ENCODE measurements at places on chromosomes 4 and X. TPM values are rescaled to one million over a fixed set of nuclear protein-coding genes. Genes with fewer than 3 reads are reported as not detected.
A peak's percentile ranks its signal among the peaks of the same experiment; 100 is the strongest.

The WNK3 gene
- 0.15 TPM for total RNA-seq

The CTAG2 gene
- total RNA-seq, result not detected

The ATOH1 gene
- total RNA-seq, result not detected

The STBD1 gene
- total RNA-seq, result 0.77 TPM

The DYNLT3 gene
- 13.1 TPM for total RNA-seq

The KIF4A gene
- 40.5 TPM for total RNA-seq

The BMP15 gene
- not detected for total RNA-seq

The HSFX4 gene
- not detected for total RNA-seq

The SCD5 gene
- 2.0 TPM for total RNA-seq

The PDCL2 gene
- total RNA-seq, result not detected

The GPR82 gene
- total RNA-seq, result not detected

The ITGB1BP2 gene
- total RNA-seq, result 4.4 TPM

DNA sequence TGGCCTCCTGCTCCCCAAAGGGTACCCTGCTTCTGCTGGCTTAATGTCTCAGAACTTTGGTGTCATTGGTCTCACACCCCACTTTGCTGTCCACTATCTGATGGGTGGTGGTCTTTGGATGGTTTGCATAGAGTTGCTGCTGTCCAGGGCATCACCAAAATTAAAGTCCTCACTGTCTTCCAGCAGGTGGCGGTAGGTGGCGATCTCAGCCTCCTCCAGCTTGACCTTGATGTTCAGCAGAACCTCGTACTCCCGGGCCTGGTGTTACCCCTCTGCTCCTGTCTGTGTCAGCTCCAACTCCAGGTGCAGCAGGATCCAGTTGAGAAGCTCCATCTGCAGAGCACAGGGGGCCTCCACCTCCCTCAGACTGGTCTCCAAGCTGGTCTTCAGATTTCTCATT, 1169.5 kb upstream of the PABPC4L start:
- no peaks in the 10 kb centered on the region for H3K36me3 ChIP-seq
- no peak for DNase-seq
- H3K4me1 ChIP-seq, result no peaks in the 10 kb centered on the region
- no peaks in the 10 kb centered on the region for H3K27me3 ChIP-seq
- H3K4me3 ChIP-seq, result no peak overlapping the region

- H3K4me1 ChIP-seq, result peaks cover 3% of the 10 kb centered on the region
- no peak overlapping the region for H3K27ac ChIP-seq
- DNase-seq, result no peak
- no peaks in the 10 kb centered on the region for H3K36me3 ChIP-seq
- no peak overlapping the region for H3K4me3 ChIP-seq
Measured at GRCh38 chrX:111164728-111165127, 68.7 kb downstream of the PAK3 start.

- DNase-seq, result no peak
- H3K27me3 ChIP-seq, result peaks cover 13% of the 10 kb centered on the region
- no peak overlapping the region for H3K27ac ChIP-seq
- H3K4me3 ChIP-seq, result peak overlapping the region; percentile 41
Measured at GRCh38 chrX:39819921-39820849, 277.6 kb downstream of the BCOR start.

DNA sequence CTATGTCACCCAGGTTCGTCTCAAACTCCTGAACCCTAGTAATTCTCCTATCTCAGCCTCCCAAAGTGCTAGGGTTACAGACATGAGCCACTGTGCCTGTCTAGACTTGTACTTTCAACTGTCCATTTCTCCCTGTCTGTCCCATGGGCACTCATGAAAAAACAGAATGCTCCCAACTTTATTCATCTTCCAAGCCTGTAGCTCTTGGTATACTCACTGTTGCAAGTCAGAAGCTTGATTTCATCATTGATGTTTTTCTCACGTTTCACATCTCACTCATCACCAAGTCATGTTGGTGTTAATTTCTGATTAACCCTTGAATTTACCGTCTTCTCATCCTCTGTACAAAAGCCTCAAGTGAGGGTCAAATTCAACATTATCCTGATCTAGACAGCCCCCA, 7.3 kb upstream of the SRP72 start:
- DNase-seq, result no peak
- H3K27me3 ChIP-seq, result no peaks in the 10 kb centered on the region
- H3K4me1 ChIP-seq, result peaks cover 18% of the 10 kb centered on the region
- H3K4me3 ChIP-seq, result no peak overlapping the region
- peak overlapping the region; percentile 44 for H3K27ac ChIP-seq

- no peak overlapping the region for H3K27ac ChIP-seq
- no peak for DNase-seq
- H3K36me3 ChIP-seq, result no peaks in the 10 kb centered on the region
- no peak overlapping the region for H3K4me3 ChIP-seq
- H3K27me3 ChIP-seq, result no peaks in the 10 kb centered on the region
Measured at GRCh38 chrX:121254336-121254735, 206.9 kb downstream of the GLUD2 start.

DNA sequence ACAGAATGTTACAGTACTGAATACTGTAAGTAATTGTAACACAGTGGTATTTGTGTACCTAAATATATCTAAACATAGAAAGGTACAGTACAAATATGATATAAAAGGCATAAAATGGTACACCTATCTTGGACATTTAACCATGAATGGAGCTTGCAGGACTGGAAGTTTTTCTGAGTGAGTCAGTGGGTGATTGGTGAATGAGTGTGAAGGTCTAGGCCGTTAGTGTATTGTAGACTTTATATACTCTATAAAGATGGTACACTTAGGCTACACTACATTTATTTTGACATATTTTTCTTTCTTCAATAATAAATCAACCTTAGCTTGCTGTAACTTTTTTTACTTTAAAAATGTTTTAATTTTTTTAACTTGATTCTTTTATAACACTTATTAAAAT, 422.5 kb upstream of the FSTL5 start:
- H3K4me1 ChIP-seq, result no peaks in the 10 kb centered on the region
- no peak overlapping the region for H3K27ac ChIP-seq
- no peak for DNase-seq
- H3K4me3 ChIP-seq, result no peak overlapping the region

DNA sequence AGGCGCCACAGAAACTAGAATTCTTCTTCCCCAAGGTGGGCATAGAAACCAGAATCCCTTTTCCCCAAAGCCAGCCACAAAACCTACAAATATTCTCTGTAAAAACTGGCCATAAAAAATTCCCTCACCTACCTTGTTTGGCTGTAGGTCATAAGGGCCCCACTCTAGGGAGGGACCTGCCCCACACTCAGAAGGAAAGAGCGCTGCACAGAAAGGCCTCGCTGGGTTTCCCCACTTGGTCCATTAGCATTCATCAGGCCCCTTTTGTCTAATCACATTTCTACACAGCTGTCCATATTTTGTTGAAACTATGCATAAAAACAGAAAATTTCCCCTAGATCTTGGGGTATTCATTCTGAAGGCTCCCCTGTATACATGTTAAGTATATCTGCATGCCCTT, 54.1 kb downstream of the PHKA2 start:
- no peak overlapping the region for H3K27ac ChIP-seq
- no peaks in the 10 kb centered on the region for H3K4me1 ChIP-seq
- no peaks in the 10 kb centered on the region for H3K36me3 ChIP-seq

DNA sequence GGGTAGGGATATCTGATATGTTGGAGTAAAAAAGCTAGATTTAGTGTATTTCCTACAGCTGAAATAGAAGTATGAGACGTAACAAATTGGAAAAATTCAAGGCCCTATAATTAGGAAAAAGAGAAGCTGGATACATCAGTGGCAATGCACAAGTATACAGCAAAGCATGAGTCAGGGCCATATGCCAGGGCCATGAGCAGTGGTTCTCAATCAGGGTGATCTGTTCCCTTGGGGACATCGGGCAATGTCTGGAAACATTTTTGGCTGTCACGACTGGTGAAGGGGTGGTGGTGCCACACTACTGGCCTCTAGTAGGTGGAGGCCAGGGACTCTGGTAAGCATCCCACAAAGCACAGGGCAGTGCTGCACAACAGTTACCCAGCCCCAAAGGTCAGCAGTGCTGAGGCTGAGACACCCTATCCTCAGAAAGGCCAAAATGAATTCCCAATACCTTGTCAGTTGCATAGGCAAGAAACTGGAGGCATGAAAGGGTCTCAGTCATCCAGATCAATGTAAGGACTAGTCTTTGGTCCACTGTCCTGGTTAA, 36.8 kb upstream of the NAP1L5 start:
- H3K36me3 ChIP-seq, result peaks cover 28% of the 10 kb centered on the region
- no peak for DNase-seq
- no peak overlapping the region for H3K4me3 ChIP-seq
- H3K4me1 ChIP-seq, result peaks cover 15% of the 10 kb centered on the region

DNA sequence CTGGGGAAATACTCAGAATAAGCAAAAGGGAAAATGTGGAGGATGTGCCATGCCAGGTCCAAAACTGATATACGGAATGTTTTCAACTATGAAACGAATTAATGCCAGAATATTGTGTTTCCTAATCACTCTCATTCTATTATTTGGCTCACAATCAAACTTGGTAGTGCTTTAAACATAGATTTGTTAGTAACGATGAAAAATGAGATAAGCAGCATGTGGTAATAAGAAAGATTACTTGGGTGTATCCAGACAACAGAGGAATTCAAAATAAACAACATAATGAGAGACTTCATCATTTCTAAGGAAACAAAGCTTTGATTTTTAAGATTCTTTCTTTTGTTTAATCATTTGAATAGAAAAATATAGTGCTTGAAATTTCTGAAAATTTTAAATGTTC, 237.3 kb downstream of the TACR3 start:
- DNase-seq, result no peak
- H3K27ac ChIP-seq, result no peak overlapping the region
- no peaks in the 10 kb centered on the region for H3K27me3 ChIP-seq

DNA sequence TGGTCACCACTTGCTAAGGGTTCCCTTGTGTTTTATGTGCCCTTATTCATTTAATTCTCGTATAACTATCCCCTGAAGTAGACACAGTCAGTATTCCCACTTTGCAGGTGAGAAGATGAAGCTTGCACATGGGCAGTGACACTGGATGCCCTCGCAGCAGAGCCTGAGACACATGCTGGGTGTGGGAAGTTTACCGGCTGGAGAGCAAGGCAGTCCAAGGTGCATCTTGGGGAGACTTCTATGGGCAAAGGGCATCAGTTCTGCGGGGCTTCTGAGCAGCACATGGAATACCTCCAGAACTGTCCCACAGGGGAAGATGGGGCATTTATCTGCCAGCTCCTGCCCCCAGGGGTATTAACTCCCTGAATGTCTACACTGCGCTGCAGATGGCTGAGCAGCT, 92.2 kb downstream of the SLC2A9 start:
- H3K4me3 ChIP-seq, result no peak overlapping the region
- no peaks in the 10 kb centered on the region for H3K36me3 ChIP-seq
- H3K4me1 ChIP-seq, result no peaks in the 10 kb centered on the region
- DNase-seq, result no peak

DNA sequence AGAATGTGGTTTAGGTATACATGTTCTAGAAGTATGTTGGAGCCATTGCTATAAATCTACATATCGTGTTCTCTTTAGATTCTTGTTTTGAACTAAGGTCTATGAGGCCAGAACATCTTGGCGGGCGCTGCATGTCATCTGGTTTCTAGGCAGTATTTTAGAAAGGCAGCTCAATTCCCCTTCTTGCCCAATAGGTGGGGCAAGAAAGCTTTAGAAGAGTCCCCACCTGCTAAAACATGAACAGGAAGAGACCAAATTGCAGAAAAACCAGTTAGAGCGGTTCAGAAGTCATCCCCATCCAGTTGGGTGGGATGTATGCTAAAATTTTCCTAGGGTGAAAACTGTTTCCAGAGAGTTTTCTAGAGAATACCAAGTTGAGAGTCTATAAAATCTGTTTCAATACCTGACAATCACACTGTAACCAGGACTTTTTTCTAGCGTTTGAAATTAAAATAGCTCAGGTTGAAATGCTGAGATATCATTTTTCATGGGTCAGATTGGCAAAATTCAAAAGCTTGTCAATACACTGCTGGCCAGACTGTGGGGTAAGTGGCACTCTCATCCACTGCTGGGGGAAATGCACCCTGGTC, 17.5 kb upstream of the SH3KBP1 start:
- no peaks in the 10 kb centered on the region for H3K27me3 ChIP-seq
- H3K36me3 ChIP-seq, result no peaks in the 10 kb centered on the region
- H3K4me3 ChIP-seq, result no peak overlapping the region
- H3K27ac ChIP-seq, result no peak overlapping the region
- peaks cover 22% of the 10 kb centered on the region for H3K4me1 ChIP-seq

- H3K27me3 ChIP-seq, result peaks cover 4% of the 10 kb centered on the region
- H3K4me1 ChIP-seq, result peaks cover 49% of the 10 kb centered on the region
- peak within 1 kb of the TSS; percentile 89 for H3K27ac ChIP-seq
- DNase-seq, result peak; percentile 54
Measured at GRCh38 chrX:56232221-56233082, at the start of gene KLF8. Gene KLF8 (plus strand): TSS chrX:56232356. CDS start chrX:56233335, 979 bp downstream.

GRCh38 chrX:19581786-19582185, 66.5 kb upstream of the MAP3K15 start:
- H3K27me3 ChIP-seq, result no peaks in the 10 kb centered on the region
- no peak overlapping the region for H3K4me3 ChIP-seq
- H3K4me1 ChIP-seq, result no peaks in the 10 kb centered on the region

- no peak overlapping the region for H3K27ac ChIP-seq
- DNase-seq, result no peak
- no peaks in the 10 kb centered on the region for H3K4me1 ChIP-seq
- H3K4me3 ChIP-seq, result no peak overlapping the region
- H3K27me3 ChIP-seq, result no peaks in the 10 kb centered on the region
- no peaks in the 10 kb centered on the region for H3K36me3 ChIP-seq
Measured at GRCh38 chr4:158020176-158020575, 152.6 kb downstream of the GASK1B start.

DNA sequence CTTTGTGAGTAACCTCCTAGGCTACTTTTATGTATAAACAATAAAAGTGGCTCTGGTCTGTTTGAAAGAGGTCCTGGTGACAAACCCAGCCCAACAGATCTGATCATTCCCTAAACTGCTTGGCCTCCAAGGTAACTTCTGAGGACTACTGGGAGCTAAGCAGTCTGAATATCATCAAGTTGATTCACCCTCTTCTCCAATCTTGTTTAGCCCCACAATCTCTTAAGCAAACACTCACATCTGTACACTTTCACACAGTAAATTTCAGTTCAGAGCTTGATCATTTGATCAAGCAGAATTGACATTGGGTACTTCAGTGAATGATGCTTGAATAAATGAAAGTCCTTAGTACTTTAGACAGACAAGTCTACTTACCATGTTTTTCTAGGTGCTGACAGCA, 74.7 kb downstream of the HCCS start:
- H3K27me3 ChIP-seq, result peaks cover 1% of the 10 kb centered on the region
- no peak overlapping the region for H3K27ac ChIP-seq
- H3K36me3 ChIP-seq, result no peaks in the 10 kb centered on the region
- DNase-seq, result no peak

- peak; percentile 49 for DNase-seq
- no peaks in the 10 kb centered on the region for H3K27me3 ChIP-seq
- peak overlapping the region; percentile 72 for H3K4me3 ChIP-seq
- peaks cover 35% of the 10 kb centered on the region for H3K36me3 ChIP-seq
- peaks cover 71% of the 10 kb centered on the region for H3K4me1 ChIP-seq
- peak overlapping the region; percentile 92 for H3K27ac ChIP-seq
Measured at GRCh38 chrX:45758319-45758718, 557.6 kb upstream of the DIPK2B start.

DNA sequence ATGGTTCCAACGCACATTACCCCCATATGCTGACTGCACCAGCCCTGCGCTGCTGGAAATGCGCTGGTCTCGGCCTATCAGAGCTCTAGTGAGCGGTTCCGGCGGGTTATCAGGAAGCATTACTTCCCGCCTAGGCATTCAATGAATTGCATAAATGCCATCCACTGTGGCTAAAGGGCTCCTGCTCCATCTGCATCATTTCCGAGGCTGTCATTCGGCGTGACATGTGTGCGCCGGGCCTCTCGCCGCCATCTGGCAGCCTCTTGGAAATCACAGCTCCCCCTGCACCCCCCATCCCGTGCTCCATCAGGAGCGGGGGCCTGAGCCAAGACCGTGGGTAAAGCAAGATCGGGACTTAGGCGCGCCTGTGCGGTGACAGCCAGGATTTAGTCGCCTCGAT, 64.4 kb downstream of the SEPSECS start:
- no peak overlapping the region for H3K4me3 ChIP-seq
- H3K36me3 ChIP-seq, result no peaks in the 10 kb centered on the region
- no peak for DNase-seq
- no peak overlapping the region for H3K27ac ChIP-seq

Measured in activated CD4-positive, alpha-beta T cell treated with anti-CD3 and anti-CD28 coated beads, Interleukin-2, amount 10 ng/mL, durations not matched to agents 7 days and 5 days (primary cell).